Femur (tissue), 1 donor: ENCODE measurements at places on chromosomes 1 and 21.

DNA sequence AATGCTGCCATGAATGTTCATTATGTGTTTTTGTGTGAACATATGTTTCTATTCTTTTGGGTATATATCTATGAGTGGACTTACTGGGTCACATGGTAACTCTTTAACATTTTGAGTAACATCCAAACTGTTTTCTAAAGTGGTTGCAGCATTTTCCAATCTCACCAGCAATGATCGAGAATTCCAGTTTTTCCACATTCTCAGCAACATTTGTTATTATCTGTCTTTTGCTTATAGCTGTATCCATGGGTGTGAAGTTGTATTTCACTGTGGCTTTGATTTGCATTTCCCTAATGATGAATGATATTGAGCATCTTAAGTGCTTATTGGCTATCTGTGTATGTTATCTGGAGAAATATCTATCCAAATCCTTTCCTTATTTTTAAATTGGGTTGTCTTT lies 89.2 kb upstream of the SLFNL1 start:
- DNase-seq = no peak

GRCh38 chr1:66542811-66543767 lies 9.1 kb downstream of the SGIP1 start:
- DNase-seq = peak; percentile 20

GRCh38 chr21:15031790-15032357 lies 32.9 kb downstream of the NRIP1 start:
- no peak for DNase-seq

DNA sequence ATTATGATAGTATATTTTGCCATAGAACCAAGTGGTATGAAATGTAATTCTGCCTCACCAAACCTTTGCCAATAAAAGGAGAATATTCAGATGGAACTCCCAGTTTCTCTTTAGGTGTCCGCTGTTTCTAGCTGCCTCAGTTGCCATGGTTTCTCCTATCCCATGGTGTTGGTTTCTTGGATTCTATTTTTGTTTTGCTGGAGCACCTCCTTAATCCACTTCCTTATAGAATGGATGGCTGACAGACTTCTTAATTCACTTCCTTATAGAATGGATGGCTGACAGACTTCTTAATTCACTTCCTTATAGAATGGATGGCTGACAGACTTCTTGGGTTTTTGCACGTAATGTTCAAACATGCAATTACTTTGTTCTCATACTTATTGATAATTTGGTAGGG lies 43.7 kb downstream of the ADARB1 start:
- no peak for DNase-seq

GRCh38 chr1:119617751-119618691 lies 30.0 kb downstream of the ZNF697 start:
- peak; percentile 53 for DNase-seq

- DNase-seq = peak; percentile 37
Observed at GRCh38 chr1:202860744-202861419, 28.1 kb downstream of the RABIF start.

DNA sequence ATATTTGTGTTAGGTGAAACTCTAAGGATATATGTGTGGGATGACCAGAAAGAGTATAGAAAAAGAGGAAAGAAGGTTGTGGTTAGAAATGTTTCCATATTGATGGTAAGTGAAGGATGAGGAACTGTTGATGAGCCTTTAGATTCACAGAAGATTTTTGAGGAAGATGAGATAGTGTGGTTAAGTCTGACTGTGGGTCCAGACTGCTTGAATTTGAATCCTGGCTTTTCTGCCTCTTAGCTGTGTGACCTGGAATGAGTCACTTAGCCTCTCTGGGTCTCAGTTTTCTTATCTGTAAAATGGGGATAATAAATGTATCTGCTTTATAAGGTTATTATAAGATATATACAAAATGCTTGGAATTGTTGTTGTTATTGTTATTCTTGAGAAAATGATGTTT lies 27.5 kb downstream of the RGL1 start:
- no peak for DNase-seq
